Thyroid gland (tissue), 4 donors: ENCODE measurements at places on chromosomes 16 and 17. TPM values are rescaled to one million over a fixed set of nuclear protein-coding genes. Genes with fewer than 3 reads are reported as not detected.

DNA sequence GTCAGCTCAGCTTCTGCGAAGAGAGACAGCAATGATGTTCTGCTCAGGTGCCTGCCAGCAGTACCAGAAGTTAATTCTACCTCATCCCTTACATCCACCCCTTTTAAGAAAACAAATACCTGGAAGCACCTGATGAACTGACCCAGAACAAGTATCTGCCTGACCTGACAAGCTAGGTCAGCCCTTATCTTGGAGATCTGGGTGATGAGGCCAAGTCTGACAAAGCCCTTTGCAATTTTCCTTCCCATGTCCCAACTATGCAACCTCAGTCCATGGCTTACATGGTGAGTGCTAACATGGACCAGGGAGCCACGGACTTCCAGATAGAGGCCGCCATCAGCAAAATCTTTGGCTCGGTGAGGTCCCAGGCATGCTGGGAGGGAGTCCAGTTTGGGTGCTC, 3.6 kb downstream of the ACADVL start:
- peaks cover 64% of the 10 kb centered on the region for H3K36me3 ChIP-seq
- H3K27ac ChIP-seq = no peak overlapping the region
- no peak for DNase-seq
- peaks cover 13% of the 10 kb centered on the region for H3K4me1 ChIP-seq
- H3K27me3 ChIP-seq = no peaks in the 10 kb centered on the region

GRCh38 chr16:80323187-80323807, 217.5 kb upstream of the DYNLRB2 start:
- no peak for DNase-seq
- no peak overlapping the region for H3K4me3 ChIP-seq
- H3K27me3 ChIP-seq = no peaks in the 10 kb centered on the region
- no peaks in the 10 kb centered on the region for H3K4me1 ChIP-seq

- no peak overlapping the region for H3K4me3 ChIP-seq
- H3K36me3 ChIP-seq = no peaks in the 10 kb centered on the region
- no peak for DNase-seq
- peaks cover 8% of the 10 kb centered on the region for H3K4me1 ChIP-seq
Measured at GRCh38 chr17:1025733-1026598, 29.0 kb downstream of the TIMM22 start.

Gene PLD6
- total RNA-seq = 3.2 TPM

DNA sequence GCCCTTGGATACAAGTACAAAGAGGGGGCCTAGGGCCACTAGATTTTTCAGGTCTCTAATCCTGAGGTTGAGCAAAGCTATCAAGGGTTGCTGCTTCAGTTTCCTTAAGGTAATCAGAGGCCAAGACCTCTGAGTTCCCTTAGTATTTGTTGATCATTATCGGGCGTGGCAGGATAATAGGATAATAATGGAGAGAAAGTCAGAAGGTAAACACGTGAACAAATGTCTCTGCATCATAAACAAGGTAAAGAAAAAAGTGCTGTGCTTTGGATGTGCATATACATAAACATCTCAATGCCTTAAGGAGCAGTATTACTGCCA, 41.5 kb upstream of the YPEL2 start:
- no peaks in the 10 kb centered on the region for H3K27me3 ChIP-seq
- DNase-seq = no peak
- H3K4me1 ChIP-seq = peaks cover 7% of the 10 kb centered on the region
- no peak overlapping the region for H3K27ac ChIP-seq
- no peak overlapping the region for H3K4me3 ChIP-seq
- H3K36me3 ChIP-seq = no peaks in the 10 kb centered on the region

Gene TSPOAP1
- 19.5 TPM for total RNA-seq
